DMS79 treated with DMSO at 0.1 percent for 48 hours (cell line): ENCODE measurements at places on chromosomes 13 and 19.
A peak's percentile ranks its signal among the peaks of the same experiment; 100 is the strongest.

DNA sequence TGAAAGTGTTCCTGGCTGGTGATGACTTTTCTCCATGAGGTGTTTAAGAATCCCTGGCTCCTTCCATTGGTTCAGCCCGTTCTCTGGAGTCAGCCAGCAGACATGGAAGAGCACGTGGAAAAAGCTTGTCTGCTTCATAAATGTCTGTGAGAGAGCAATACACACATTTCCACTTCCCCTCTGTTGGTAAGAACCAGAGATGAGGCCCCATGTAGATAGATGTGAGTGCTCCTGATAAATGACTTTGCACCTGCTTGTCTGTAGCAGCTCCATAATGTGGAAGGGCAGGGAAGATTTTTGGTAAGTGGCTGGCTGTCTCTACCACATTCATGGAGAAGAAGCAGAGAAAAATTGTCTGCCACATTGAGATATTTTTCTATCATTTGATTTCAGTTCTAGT is 325.8 kb downstream of the LMO7 start:
- DNase-seq, result no peak

DNA sequence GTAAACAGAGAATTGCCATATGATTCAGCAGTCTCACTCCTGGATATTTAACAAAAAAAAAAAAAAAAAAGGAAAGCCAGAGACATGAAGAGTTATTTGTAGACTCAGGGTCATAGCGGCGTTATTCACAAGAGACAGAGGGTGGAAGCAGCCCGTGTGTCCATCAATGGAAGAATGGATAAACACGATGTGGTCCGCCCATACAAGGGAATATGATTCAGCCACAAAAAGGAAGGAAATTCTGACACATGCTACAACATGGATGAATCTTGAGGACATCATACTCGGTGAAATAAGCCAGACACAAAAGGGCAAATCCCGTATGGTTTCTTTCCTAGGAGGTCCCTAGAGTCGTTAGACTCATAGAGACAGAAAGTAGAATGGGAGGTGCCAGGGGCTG is 14.8 kb downstream of the ACSBG2 start:
- no peak for DNase-seq

DNA sequence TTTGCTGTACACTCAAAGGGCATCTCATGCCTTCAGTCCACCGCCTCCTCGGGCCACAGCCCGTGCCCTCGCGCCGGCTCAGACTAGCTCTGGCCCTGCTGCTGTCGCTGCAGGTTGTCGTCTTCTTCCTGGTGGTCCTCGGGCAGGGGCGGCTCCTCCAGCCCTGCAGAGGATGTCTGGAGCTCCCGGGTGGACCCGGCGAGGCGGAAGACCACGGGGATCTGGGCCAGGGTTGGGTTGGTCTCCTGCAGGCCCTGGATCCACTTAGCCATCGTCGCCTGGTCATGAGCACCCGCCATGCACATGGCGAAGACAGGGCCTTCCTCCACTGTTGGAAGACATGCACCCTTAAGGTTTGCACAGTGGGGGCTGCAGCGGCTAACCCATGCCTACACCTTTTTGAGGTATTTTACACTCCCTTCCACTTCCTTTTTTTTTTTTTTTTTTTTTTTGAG is 489 bp upstream of the ZNF653 start:
- DNase-seq, result no peak

- DNase-seq, result no peak
Measured at GRCh38 chr19:8355631-8356402, 8.1 kb upstream of the ANGPTL4 start.

DNA sequence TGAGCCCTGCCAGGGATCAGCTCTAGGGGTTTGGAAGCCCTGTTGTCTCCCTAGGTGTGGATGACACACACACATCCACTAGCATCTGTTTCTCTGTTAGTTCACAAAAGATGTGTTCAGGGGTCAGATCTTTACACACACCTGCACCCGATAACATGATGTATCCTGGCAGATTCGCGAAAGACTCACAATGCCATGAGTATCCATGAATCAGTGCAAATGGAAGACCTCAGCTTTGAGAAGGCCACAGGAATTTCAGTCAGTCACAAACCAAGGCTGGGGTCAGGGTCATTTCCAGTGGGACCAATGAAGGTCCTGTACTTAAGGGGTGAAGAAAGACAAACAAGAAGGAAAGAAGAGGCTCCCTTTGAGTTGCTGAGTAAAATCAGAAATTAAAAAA is 898.2 kb downstream of the UQCRFS1 start:
- no peak for DNase-seq

DNA sequence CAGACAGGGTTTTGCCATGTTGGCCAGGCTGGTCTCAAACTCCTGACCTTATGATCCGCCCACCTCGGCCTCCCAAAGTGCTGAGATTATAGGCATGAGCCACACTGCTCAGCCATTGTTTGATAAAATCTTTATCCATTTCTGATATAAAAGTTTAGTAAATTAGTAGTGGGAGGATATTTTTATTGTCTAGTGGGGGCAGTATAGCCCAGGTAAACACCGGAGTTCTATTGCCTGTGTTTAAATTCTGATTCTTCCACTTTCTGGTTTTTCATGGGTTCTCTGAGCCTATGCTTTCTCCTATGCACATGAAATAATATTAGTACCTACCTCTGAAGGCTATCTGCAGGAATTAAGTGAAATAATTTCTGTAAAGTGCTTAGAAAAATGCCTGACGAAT is 20.1 kb upstream of the ARHGEF18 start:
- no peak for DNase-seq

GRCh38 chr13:95703576-95703975 is 26.6 kb downstream of the DNAJC3 start:
- DNase-seq, result no peak

DNA sequence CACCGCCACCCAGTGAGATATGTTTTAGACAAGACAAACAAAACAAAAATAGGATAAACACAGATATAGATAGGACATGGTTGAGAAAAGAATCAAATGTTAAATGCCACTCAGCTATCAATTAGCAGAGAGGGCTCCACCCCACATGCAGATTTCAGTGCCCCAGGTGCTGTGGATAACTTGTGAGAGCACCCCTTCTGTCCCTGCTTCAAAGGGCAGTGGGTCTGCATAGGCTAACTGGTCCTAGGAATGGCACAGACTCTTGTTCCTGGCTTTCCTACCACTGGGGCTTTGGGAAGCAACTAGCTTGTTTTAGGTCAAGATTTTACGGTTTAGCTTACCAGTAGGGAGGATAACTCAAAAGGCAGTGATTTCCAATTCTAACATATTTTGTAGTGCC is 460.3 kb downstream of the TSHZ3 start:
- no peak for DNase-seq

DNA sequence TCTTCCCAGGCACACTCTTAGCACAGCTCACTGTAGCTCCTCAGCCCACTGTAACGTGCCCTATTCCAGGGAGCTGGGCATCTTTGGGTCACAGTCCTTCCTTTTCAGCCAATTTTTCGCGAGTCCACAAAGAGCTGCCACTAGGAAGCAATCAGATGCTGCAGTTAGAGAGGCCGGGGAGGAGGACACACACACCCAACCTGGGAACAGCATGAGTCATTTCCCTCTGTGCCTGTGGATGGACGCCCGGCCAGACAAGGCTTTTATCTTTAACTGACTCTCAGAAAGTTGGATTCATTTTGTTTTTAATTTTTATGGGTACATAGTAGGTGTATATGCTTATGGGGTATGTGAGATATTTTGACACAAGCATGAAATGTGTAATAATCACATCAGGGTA is 918.6 kb downstream of the UQCRFS1 start:
- DNase-seq, result no peak

DNA sequence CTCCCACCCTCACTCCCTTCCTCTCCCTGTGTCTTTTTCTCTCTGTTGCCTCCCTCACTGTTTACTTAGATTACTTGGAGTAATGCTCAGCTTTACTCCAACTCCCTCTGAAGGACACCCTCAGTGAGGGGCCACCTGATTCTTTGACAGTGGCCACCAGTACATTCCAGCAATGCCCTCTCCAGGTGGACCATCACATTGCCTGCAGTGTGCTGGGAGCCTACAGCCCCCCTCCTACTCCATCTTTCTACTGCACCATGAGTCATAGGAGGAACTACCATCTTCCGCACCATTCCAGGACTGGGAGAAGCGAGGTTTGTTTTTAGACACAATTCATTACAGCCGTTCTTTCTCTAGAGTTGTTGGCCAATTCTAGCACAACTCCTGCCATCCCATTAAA is 96.6 kb upstream of the POSTN start:
- DNase-seq, result no peak

GRCh38 chr19:44754750-44755080 is 6.2 kb downstream of the BCL3 start:
- no peak for DNase-seq

- DNase-seq, result peak; percentile 51
Measured at GRCh38 chr13:33349986-33350826, 64.7 kb upstream of the STARD13 start.

DNA sequence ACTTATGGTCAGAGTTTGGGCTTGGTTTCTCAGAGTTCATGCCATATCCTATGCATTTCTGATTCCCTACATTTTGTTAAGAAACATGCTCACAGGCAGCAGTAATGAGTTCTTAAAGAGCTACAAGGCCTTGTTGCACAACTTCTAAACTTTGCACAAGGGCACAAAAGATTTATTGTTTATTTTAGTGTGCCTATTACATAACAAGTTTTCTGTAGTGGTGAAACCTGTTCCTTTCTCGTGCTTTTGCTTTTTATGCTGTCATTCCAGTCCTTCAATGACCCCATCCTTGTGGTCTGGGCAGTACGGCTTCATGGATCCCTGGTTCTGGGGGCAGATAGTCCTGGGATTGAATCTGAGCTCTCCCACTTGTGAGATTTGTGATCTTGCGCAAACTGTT is 17.8 kb downstream of the ZNF507 start:
- DNase-seq, result no peak

GRCh38 chr13:99323488-99323887 is 16.3 kb upstream of the GPR183 start:
- DNase-seq, result no peak

GRCh38 chr13:97559981-97560380 is 126.0 kb downstream of the RAP2A start:
- DNase-seq, result peak; percentile 91

GRCh38 chr19:30806311-30806710 is 434.1 kb downstream of the ZNF536 start:
- DNase-seq, result no peak

GRCh38 chr19:1429750-1430149 is 8.4 kb upstream of the RPS15 start:
- DNase-seq, result no peak

DNA sequence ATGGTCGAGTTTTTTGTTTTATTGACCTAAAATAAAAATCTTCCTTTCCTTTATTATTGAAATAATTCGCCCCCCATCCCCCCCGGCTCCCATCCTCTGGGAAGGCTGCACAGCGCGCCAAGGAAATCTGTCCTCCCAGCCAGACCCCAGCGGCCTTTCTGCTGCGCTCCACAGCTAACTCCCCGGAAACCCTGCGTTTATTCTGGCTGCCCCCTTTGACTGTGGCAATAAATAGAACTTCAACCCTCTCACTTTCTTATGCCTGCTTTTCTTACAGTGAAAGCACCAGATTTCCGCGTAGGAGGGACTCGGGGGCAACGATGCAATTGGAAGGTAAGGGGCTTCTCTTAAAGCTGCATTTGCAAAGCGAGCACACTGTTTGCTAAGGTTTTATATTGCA is 9.7 kb upstream of the C19orf12 start:
- DNase-seq, result no peak

DNA sequence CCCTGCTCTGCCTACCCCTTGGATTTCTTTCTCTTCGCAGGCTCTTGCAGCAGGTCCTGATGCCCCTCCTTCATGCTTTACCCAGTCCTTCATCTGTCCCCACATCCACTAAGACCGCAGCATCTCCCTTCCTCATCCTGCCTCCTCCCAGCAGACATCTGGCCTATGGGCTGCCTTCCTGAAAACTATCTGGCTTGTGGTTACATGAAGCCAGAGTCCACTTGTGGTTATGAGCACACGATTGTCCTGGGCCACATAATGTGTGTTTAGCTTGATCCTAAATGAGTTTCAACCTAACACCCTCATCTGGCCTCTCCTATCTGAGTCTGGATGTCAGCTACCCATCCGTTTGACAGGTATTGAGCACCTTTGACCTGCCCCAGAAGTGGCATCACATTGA is 5.5 kb upstream of the ZNF175 start:
- DNase-seq, result no peak

GRCh38 chr13:37366044-37366770 is 232.4 kb downstream of the POSTN start:
- no peak for DNase-seq

DNA sequence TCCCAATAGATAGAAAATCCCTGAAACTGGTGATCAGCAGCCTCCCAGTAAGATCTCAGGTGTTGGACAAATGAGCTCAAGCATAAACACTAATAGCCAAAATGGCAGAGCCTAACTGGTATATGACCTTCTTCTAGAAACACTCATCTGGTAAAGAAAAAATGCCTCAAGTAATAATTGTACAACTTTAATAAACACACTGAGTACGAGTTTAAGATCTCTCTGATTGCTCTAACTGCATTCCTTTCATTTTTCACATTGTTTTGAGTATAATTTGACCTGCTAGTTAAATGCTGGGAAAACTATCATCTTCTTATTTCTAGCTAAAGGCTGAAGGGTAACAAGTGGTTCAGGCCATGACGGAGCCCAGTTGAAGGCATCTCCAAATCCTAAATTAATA is 2009.5 kb upstream of the PCDH20 start:
- DNase-seq, result no peak

DNA sequence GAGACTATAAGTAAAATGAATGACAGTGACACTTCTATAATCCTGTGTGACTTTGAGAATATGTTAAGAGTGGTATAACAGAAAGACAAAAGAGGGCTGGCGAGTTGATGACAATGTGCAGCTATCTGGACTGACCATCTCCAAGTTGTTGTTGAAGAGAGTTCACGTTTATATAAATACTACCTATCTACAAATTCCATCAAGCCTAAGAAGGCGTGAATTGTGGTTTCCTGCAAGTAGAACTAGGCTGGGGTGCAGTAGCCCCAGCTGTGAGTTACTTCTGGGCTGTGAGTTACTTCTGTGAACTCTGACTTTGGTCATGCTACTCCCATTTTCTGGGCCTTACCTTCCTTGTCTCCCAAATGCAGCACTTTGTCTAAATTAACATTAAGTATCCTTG is 561.0 kb downstream of the TBC1D4 start:
- DNase-seq, result no peak

- DNase-seq, result no peak
Measured at GRCh38 chr19:12949363-12950283, 4.0 kb downstream of the RAD23A start.

- DNase-seq, result no peak
Measured at GRCh38 chr19:4234142-4234861, 5.0 kb downstream of the EBI3 start.

DNA sequence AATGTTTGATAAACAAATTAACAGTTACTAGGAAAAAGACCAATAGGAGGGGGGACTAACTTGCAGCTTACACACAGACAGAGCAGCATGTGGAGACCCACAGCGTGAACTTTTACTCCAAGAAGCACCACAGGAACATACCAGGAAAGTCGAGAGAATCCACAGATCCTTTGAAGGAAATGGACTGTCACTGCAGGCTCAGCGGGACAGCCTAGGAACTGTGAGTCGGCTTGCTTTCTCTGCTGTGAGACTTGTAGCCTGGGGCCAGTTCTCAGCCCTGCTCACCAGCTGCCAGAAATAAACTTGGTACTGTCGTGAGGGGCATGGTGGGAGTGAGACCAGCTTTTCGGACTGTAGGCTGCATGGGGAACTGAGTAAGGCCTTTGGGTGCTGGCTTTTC is 1211.5 kb downstream of the PCDH17 start:
- DNase-seq, result no peak

GRCh38 chr13:65911546-65912193 is 1318.5 kb downstream of the PCDH9 start:
- no peak for DNase-seq
